Peyer's patch (tissue), 4 donors: ENCODE measurements at places on chromosomes 16 and 17. TPM values are rescaled to one million over a fixed set of nuclear protein-coding genes. Genes with fewer than 3 reads are reported as not detected.

DNA sequence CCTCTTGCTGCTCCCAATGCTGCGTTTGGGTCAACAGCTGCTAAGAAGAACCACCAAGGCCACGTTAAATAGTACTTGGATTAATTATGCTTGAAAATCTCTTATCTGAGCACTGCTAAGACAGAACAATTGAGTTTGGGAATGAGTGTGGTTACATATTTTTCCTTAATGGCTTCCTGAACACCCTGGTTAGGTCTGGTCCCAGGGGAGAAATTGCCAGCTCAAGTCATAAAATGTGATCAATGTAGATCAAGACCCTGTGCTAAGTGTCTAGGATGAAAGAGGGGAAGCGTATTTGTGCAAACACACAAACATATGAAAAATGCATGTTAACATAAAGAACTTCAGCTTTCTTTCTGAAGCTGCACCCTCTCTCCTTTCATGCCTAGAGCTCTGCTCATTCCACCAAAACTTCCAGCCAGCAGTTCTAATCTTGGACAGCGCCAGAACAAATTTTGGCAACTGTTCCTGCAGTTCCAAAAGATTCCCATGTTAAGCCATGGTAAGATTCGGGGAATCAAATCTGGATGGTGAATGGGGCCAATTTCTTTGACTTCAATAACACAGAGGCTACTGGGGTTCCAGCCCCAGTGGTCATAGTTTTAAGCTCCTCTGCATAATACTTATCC, 72.0 kb downstream of the ZFHX3 start:
- DNase-seq = no peak

DNA sequence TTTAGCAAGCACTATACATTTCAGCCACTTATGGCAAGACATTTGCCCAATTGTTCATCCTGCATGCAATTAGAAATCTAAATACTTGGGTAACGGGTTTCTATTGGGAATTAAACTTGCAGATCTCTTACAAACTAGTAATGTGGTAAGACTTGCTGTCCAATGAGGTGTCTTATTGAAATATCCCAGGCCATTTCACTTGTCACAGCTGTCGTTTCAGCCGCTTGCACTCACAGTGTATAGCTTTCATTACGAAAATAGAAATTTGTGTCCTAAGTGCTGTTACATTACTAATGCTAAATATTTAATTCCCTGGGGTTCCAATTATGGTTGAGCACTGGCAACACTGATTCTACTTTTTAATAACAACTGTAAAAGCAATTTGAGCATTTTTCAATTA, 40.3 kb upstream of the IRX5 start:
- DNase-seq = no peak

DNA sequence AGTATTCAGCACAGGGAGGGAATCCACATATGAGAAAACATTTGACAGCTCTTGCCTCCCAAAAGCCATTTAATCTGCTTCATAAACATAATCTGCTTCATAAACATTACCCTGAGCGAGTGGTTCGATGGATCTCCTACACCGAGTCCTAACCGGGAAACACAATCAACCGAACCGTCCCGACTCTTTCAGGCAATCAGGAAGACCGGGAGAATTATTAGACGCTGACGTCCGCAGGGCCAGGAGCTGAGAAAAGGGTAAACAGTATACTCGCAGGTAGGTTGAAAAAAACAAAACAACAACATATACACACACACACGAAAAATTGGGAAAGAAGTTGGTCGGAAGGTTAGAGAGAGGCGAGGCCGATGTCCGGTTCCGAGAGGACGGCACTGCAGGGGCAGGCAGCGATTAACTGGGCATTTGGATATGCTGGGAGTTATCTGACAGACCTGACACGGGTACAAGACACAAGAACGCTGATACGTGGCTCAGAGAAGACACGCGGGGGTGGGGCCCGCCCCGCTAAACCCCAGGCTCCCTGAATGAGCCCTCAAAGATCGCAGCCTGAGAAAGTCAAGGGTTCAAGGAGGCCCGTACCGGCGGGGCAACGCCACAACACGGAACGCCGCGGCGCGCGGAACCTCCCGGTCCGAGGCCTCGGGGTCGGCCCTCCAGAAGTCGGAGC, 585 bp downstream of the AP1G1 start:
- DNase-seq = peak; percentile 65

- DNase-seq = no peak
Measured at GRCh38 chr17:80818871-80819270, 172.8 kb upstream of the CHMP6 start.

DNA sequence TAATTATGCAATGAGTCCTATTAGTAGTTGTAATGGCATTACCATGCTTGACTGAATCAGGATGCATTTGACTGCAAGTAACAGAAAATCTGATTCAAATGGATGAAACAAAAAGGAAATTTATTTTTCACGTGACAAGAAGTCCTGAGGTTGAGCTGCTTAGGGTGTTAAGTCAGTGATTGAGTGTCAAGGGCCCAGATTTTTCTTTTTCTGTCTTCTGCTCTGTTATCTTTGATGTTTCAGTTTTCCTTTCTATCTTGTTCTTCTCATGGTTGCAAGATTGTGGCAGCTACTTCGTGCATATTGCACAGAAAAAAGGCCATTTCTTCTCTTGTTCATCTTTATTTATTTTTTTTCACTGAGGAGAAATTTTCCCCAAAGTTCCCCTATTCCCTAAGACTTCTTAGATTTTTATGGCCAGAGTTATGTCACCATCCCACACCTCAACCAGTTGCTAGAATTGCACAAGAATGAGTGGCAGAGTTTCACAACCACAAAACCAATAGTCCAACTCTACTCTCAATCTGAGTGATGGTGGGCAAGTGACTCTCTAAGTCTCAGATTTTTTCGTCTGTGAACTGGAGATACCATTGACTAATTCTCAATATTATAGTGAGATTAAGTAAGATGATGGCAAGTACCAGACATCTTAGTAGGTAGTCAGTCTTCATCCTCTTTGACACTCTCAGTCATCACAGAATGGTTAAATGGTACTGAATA, 15.7 kb upstream of the GPR139 start:
- no peak for DNase-seq

DNA sequence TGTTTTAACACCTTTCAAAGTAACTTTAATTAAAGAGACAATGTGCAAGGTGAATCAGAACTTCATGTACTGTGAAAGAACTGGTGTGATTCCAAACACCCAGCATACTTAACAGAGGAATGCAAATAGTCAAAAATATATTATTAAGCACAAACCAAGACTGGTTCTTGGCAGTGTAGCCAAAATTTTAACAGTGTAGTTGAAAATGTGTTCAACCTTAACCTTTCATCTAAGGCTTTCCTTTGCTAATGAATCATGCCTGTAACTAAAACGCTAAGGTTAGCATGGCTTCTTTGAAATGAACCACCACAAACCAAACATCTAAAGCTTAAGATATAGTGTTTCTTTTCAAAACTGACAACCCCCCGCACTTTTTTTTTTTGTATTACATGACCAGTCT, 146.3 kb upstream of the AXIN2 start:
- DNase-seq = no peak

DNA sequence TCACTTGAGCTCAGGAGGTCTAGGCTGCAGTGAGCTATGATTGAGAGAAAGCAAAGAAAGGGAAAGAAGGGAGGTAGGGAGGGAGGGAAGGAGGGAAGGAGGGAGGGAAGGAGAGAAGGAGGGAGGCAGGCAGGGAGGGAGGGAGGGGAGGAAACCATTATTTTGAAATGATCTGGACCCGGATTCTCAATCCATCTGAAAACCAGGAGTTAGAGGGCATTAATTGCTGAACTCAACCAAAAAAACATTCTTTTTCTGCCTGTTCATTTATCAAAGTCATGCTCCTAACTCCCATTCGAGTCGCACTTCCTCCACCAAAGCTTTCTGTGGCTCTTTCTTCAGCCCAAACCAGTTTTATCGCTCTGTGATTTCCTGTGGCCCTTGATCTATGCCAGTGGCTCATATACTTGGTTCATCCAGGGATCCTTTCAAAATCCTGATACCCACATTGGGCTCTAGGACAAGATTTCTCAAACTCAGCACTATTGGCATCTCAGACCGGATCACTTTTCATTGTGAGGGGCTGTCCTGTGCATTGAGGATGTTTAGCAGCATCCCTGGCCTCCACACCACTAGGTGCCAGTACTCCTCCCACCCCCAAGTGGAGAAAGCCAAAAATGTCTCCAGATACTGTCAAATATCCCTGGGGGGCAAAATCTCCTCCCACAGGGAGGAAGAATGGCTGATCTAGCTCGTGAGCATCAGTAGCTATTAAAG, 38.2 kb downstream of the CMTM4 start:
- DNase-seq = no peak

Gene MT1G
- 5,605 TPM for total RNA-seq

Gene PITPNM3
- total RNA-seq = 2.1 TPM

Gene AURKB
- 111 TPM for total RNA-seq

Gene HSD3B7
- 57.9 TPM for total RNA-seq

Gene TBX2
- 31.4 TPM for total RNA-seq

Gene TPSG1
- total RNA-seq = 36.4 TPM
